DMS79 (cell line): ENCODE measurements at places on chromosomes 11 and 22.
A peak's percentile ranks its signal among the peaks of the same experiment; 100 is the strongest.

- DNase-seq = no peak
Observed at GRCh38 chr11:57476757-57477506, 16.6 kb downstream of the RTN4RL2 start.

DNA sequence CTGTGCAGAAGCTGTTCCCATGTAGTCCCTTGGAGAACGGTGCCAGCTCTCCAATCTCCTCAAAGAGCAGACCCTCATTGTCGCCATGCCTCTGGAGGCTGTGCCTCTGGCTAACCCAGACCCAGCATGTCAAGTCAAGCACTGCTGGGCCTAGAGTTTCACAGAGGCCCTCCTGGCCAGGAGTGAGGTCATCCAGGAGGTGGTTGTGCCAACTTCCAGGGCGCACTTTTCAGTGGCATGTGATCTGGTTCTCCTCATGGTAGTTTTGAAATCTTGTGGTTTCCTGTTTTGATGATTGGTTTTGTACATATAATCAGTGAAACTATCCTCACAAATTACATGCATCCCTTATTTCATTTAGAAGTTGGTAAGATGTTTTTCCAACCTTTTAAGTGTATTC is 78.9 kb downstream of the PPFIBP2 start:
- no peak for DNase-seq

GRCh38 chr11:72970557-72971118 is 156.4 kb downstream of the ATG16L2 start:
- no peak for DNase-seq

DNA sequence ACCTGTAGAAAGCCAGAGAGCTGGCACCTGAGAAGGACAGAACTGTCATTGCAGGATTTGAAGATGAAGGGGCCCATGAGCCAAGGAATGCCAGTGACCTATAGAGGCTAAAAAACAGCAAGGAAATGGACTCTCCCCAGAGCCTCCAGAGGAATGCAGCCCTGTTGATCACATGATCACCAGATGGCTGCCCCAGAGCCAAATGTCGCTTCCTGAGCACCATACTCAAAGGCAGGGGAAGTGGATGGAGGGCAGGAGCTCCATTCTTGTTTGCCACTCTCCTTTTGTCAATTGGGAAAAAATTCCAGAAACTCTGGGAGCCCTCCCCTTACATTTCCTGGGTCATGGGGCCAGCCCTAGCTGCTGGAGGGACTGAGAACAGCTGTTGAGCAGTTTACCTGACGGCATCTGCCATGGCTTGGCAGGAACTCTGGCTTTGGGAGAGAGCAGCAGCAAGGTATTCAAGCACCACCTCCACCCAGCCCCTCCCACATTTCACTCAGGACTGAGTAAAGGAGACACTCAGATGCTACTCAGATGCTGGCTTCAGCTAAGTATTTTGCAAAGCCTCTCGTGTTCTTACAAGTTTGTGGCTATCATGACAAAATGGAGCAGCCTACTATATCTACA is 46.9 kb downstream of the DKK3 start:
- no peak for DNase-seq

DNA sequence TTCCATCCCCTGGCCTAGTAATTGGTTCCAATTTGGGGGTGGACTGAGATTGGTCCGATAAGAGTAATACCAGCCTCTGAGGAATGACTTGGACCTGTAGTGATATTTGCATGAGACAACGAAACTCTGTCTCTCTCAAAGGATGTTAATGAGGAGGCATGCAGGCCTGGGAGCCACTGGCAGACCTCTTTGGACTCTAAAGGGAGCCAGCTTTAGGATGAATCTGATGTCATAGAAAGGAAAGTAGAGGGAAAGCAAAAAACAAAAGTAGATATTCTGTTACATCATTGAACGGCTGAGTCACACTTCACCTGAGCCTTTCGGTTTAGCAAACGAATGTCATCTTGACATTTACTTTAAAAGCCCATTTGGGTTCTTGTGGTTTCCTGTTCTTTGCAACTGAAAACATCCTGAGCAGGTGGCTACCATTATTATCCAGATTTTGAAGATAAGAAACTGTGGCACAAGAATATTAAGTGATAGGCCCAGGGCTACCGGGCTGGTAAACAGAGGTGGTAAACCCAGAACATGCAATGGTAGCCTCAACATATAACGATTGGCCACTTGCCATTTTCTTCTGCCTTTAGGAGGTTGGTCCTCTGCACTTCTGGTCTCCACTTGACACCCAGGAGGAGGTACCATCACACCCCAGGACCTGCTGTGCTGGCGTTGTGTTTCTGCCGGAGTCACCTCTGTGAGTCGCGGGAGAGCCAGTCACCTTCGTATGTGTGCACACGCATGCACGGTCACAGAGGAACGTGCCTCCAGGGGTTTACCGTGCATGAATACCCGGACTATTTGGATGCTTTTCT is 42.7 kb downstream of the RTL6 start:
- peak; percentile 46 for DNase-seq
